ENCODE measurements at places on chromosomes 13 and 19.

- no peak for DNase-seq
Measured at GRCh38 chr13:104389691-104390090, 1323.5 kb upstream of the SLC10A2 start.

- DNase-seq: no peak
Measured at GRCh38 chr13:98824376-98825160, 72.1 kb upstream of the SLC15A1 start.

GRCh38 chr19:3338541-3339181 lies 27.7 kb upstream of the NFIC start:
- no peak for DNase-seq

- no peak for DNase-seq
Measured at GRCh38 chr13:38602266-38602665, 84.6 kb upstream of the FREM2 start.

DNA sequence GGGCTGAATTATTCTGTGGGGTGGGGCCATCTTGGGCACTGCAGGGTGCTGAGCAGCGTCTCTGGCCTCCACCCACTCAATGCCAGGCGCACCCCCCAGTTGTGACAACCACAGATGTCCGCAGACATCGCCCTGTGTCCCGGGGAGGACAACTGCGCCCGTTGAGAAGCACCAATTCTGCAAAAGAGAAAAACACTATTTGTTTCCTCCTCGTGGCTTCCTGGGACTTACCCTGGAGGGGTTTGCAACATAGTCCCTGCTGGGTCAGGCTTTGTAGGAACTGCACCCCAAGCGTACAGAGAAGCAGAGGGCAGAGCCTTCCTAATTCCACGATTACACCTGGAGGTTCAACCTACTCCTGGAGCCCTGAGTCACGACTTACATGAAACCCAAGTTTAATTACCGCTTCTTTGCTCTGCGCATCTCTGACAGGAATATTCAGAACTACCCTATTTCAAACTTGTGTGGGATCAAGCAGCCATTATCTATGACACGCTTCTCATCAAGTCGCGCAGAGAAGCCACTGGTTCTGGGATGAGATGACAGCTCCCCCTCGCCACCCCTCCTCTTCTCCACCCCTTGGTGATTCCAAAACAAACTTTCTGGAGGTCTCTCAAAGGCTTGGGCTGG lies 11.1 kb upstream of the SLC39A3 start:
- no peak for DNase-seq

DNA sequence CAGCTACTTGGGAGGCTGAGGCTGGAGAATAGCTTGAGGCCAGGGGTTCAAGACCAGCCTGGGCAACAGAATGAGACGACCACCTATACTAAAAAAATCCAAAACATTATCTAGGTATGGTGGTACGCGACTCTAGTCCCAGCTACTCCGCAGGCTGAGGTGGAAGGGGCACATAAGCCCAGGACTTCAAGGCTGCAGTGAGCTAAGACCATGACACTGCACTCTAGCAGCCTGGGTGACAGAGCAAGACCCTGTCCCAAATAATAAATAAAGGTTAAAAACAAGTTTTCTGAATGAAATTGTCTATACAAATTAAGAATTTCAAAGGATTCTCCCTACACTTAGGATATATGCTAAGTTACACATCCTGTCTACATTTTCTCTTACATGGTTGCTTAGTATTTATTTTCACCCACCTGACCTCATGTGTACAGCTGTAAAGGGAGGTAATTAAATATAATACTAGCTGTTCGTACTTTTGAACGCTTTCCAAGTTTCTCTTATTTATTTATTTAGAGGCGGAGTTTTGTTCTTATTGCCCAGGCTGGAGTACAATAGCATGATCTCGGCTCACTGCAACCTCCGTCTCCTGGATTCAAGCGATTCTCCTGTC lies 1.6 kb downstream of the SLC25A30 start:
- no peak for DNase-seq

DNA sequence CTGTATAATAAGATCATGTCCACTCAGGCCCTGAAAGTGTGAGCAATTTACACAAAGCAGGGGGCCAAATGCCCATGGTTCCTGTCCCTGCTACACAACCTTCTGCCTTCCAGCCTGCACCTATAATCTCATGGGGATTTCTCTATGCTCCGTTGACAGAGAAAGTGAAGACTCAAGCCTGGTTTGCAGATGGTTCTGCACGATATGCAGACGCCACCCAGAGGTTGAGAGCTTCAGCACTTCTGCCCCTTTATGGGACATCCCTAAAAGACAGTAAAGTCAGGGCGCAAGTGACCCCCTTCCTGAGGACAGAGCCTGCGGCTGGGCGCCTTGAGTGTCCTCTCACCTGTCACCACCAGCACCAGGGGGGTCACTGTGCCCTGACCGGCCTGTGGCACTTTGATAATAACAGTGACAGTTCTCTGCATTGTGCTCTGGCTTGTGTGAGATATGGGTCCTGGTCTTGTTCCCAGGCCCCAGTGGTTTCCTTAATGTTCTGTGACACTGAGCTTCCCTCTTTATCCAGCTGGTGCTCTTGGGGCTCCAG lies 15.1 kb downstream of the LILRA5 start:
- DNase-seq: no peak

- no peak for DNase-seq
Measured at GRCh38 chr19:55581145-55581822, 636 bp upstream of the ZNF579 start.

DNA sequence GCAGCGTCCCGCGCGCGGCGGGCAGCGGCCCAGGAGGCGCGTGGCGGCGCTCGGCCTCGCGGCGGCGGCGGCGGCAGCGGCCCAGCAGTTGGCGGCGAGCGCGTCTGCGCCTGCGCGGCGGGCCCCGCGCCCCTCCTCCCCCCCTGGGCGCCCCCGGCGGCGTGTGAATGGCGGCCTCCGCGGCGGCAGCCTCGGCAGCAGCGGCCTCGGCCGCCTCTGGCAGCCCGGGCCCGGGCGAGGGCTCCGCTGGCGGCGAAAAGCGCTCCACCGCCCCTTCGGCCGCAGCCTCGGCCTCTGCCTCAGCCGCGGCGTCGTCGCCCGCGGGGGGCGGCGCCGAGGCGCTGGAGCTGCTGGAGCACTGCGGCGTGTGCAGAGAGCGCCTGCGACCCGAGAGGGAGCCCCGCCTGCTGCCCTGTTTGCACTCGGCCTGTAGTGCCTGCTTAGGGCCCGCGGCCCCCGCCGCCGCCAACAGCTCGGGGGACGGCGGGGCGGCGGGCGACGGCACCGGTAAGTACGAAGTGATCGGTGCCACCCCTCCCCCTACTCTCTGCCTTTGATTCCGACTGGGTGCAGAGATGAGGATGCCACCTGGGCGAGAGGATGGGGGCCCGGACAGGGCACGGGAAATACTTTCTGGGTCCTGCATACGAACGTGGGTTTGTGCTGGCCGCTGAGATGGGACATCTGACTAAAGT lies 874 bp downstream of the TRIM28 start:
- DNase-seq: no peak

DNA sequence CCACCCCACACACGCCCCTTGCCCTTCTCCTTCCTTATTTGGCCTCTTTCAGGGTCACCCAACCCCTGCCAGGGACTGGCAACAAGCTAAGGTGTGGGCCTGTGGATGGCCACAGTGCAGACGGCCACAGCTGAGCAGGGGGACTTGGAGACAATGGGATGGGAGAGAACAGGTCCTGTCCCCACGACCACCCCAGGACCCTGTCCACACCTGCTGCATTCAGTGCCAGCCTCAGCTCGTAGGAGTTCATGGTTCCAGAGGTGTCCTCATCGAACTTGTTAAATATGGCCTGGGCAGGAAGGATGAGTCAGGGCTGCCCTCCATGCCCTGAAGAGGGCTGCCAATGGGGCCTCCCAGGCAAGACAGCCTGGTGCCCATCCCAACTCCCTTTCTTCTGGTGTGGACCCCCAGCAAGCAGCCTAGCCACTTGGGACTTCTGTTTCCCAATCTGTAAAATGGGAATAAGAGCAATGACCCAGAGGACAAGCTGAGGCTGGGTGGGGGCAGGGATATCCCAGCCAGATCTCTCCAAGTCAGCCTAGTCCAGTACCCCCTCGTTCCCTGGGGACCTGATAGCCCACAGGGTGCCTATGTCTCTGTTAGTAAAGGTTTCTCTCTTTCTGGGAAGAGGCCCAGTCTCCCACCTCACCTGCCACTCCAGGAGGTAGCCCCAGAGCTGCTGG lies 10.6 kb downstream of the CAPN12 start:
- no peak for DNase-seq
